ENCODE measurements at places on chromosomes 7 and 10. TPM values are rescaled to one million over a fixed set of nuclear protein-coding genes. Genes with fewer than 3 reads are reported as not detected.

- no peaks in the 10 kb centered on the region for H3K27me3 ChIP-seq
- no peaks in the 10 kb centered on the region for H3K4me1 ChIP-seq
- no peak overlapping the region for H3K4me3 ChIP-seq
- no peaks in the 10 kb centered on the region for H3K36me3 ChIP-seq
- no peak for DNase-seq
- no peak overlapping the region for H3K27ac ChIP-seq
Observed at GRCh38 chr7:4159761-4160554, 522.1 kb upstream of the FOXK1 start.

- no peak overlapping the region for H3K4me3 ChIP-seq
- H3K27me3 ChIP-seq, result no peaks in the 10 kb centered on the region
- peaks cover 3% of the 10 kb centered on the region for H3K36me3 ChIP-seq
- DNase-seq, result no peak
- H3K27ac ChIP-seq, result no peak overlapping the region
- peaks cover 26% of the 10 kb centered on the region for H3K4me1 ChIP-seq
Observed at GRCh38 chr7:24817339-24817738, 60.1 kb upstream of the GSDME start.

- H3K4me1 ChIP-seq, result no peaks in the 10 kb centered on the region
- H3K27ac ChIP-seq, result no peak overlapping the region
- H3K27me3 ChIP-seq, result no peaks in the 10 kb centered on the region
Observed at GRCh38 chr7:52463341-52463740, 572.1 kb upstream of the POM121L12 start.

DNA sequence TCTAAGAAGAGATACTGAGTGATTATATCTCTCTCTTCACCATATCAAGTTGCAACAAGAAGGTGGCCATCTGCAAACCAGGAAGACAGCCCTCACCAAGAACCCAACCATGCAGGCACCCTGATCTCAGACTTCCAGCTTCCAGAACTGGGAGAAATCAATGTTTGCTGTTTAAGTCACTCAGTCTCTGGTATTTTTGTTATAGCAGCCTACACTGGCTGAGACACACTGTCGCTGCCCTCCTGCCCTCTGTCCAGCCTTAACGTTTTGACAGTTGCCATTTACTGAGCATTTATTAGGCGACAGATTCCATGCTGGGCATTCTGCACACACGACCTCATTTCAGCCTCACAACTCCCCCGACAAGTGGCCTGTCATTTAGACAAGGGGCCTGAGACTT is 9.5 kb upstream of the HMX3 start:
- H3K4me3 ChIP-seq, result no peak overlapping the region
- no peaks in the 10 kb centered on the region for H3K4me1 ChIP-seq
- 0 out of 2 replicates have a peak, but pooled peaks cover 5% of the 10 kb centered on the region for H3K27me3 ChIP-seq
- no peaks in the 10 kb centered on the region for H3K36me3 ChIP-seq
- H3K27ac ChIP-seq, result no peak overlapping the region

GRCh38 chr10:114996542-114996941 is 58.5 kb downstream of the TRUB1 start:
- no peak for DNase-seq
- no peaks in the 10 kb centered on the region for H3K36me3 ChIP-seq
- H3K4me3 ChIP-seq, result no peak overlapping the region
- no peaks in the 10 kb centered on the region for H3K4me1 ChIP-seq

GRCh38 chr7:20798694-20799121 is 12.0 kb upstream of the SP8 start:
- no peak for DNase-seq
- no peak overlapping the region for H3K27ac ChIP-seq
- peak overlapping the region; percentile 56 for H3K4me3 ChIP-seq
- H3K36me3 ChIP-seq, result no peaks in the 10 kb centered on the region
- no peaks in the 10 kb centered on the region for H3K27me3 ChIP-seq

- no peak for DNase-seq
- no peaks in the 10 kb centered on the region for H3K36me3 ChIP-seq
- no peak overlapping the region for H3K27ac ChIP-seq
- peaks cover 6% of the 10 kb centered on the region for H3K4me1 ChIP-seq
- H3K4me3 ChIP-seq, result no peak overlapping the region
Observed at GRCh38 chr7:130417213-130417612, 23.6 kb downstream of the CEP41 start.

DNA sequence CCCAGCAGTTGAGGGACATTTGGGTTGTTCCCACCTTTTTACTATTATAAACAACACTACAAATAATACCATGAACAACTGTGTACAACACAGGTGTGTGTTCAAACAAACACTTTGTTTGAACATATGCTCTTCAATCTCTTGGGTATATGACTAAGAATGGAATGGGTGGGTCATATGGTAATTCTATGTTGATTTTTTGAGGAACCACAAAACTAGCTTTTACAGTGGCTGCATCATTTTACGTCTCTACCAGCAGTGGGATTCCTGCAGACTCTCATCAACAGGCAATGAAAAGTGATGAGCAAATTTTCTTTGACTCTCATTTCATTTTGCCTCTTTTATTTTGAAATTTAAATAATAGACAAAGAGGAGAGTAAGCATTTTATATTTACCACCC is 116.9 kb upstream of the KLF14 start:
- no peak overlapping the region for H3K4me3 ChIP-seq
- H3K36me3 ChIP-seq, result peaks cover 15% of the 10 kb centered on the region
- peaks cover 94% of the 10 kb centered on the region for H3K4me1 ChIP-seq
- H3K27me3 ChIP-seq, result no peaks in the 10 kb centered on the region
- peak overlapping the region; percentile 87 for H3K27ac ChIP-seq

Gene ARPC1A
- 250 TPM for total RNA-seq

Gene CLCN1
- total RNA-seq, result 0.47 TPM

Gene RINT1
- 24.3 TPM for total RNA-seq

All from HCT116 (cell line).